ENCODE measurements at places on chromosomes 3 and 15.

DNA sequence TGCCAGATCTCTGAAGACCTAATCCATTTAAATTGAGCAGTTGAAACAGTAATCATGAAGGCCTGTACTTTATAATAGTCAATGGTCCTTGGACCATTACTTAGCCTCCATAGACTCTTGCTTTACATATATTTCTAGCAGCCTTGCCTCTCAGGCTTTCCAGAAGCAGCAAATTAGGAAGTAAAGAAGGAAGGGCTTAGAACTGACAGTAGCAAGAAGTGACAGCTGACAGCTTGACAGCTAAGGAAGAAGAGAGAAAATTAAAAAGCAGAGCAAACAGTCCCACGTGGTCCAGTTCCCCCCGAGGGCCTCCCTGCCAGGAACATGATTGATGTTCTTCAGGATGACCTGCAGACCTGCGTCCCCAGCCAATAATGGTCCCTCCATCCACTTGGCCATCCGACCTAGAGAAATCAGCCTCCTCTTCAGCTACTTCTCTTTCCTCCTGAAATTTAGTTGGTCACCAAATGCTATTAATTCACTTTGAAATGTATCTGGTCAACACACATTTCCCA, 15.0 kb upstream of the PSMD6 start:
- no peak for DNase-seq

DNA sequence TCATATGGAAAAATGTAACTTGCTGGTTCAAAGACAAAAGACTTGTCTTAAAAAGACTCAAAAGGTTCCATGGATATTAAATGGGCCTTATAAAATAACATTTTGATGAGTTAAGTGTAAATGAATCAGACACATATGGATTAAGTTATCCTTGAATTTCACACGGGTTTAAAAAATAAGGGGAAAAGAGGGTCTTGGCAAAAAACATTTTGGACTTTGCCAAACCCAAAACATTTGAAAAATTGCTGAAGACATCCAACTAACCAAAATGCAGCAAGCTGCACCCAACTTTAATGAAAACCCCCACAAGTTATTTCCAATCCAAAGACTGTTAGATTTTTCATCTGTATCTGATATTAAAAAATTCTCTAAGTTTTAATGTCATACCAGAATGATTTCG, 200.7 kb downstream of the MEIS2 start:
- DNase-seq: no peak

- no peak for DNase-seq
These were observed 111.0 kb upstream of the CPNE4 start for GRCh38 chr3:132145833-132146232.

GRCh38 chr3:100107221-100107814, 7.0 kb downstream of the FILIP1L start:
- DNase-seq: no peak

- DNase-seq: no peak
These were observed 214.4 kb downstream of the ABHD5 start for GRCh38 chr3:43905157-43905556.

DNA sequence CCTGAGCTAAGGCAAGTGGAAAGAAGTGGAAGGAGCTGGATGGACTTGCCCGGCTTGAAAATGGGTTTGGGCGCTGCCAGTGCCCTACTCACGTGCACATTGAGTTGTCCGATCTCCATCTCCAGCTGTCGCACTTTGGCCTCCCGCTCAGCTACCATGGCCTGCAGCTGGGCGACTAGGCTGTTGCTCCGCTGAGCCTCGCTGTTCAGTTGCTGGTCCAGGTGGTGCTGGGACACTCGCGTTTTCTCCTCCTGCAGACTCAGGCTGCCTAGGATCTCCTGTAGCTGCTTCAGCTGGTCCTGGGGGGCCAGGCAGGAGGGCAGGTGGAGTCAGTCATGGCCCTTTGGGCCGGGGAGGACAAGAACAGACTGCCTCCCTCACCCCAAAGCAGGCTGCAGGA, 33.0 kb upstream of the HHATL start:
- no peak for DNase-seq

DNA sequence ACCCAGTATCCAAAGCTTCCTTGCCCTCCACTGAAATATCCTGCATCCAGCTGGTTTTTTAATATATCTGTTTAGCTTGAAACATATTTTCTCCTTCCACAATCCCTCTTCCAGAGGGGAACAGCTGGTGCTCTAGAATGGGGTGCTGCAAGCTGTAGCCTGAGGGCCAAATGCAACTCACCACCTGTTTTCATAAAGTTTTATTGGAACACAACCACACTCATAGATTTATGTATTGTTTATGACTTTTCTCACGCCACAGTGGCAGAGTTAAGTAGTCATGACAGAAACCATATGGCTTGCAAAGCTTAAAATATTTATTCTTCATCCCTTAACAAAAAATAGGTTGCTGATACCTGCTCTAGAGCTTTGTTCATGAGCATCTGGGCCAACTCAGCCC, 298.7 kb downstream of the CLSTN2 start:
- DNase-seq: no peak

DNA sequence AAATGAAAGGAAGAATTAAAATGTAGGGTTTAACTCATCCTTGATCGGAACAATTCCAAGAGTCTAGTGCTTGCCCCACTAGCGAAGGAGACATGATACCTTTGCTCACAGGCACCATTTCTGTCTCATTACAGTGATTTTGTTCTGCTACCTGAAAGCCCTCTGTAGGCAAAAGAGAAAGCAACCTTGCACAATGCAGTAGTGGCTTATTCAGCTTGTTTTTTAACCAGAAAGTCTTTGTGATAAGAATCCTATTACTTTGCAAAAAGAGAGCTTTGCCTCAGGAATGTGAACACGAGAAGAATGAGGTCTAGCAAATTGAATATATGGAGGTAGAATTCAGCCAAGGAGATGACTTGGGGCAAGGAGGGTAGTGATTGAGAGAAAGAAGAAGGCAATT, 684.4 kb downstream of the GRM7 start:
- no peak for DNase-seq

DNA sequence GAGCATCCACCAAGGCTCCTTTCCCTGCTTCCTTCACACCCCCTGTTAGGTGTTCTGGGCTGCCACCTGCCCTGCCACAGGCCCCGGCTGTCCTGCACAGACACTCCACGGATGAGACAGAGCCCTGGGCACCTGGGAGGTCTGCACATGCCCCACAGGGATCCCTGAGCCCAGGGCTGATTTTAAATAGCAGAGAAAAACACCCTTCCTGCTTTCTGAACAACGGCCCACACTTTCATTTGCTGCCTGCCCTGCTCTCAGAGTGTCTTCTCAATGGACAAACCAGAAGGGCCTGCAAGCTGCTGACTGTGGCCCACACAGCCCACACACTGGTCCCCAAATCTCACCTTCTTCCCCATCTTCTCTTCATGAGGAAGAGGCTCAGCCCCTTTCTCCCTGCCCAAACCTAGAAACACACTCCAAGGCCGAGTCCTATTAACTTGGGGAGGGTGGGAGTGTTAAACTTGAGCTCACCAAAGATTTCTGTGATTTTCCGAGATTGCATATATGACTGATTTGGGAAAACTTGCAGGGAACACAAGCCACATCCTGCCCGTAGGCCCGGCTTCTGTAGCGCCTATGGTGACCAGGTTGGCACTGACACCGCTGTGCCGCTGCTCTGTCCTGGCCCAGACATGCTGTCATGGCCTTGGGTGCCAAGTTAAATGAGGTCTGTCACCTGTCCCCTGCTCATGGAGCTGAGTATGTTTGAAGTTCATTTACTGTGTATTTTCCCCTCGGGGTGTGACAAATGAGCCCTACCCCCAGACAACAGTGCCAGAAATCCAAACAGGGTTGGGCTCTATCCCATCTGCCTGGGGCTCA, 47.2 kb upstream of the KLF13 start:
- no peak for DNase-seq

DNA sequence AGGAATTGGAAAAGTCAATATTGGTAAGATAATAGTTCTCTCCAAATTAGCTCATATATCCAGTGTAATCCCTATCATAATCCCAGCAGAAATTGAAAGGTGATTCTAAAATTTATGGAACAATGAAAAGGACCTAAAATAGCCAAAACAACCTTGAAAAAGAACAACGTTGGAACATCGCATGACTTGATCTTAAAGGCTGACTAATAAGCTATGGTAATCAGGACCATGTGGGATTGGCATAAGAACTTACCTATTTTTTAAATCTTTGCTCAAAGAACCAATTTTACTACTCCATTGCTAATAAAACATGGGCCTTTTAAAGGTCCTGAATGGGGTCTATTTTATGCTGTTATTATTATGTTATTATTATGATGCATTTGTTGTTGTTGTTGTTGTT, 40.9 kb downstream of the B3GNT5 start:
- DNase-seq: no peak
